ENCODE measurements at places on chromosomes 6 and 20. TPM values are rescaled to one million over a fixed set of nuclear protein-coding genes. Genes with fewer than 3 reads are reported as not detected.

OR2H1 gene
- not detected for total RNA-seq

MARCKS gene
- total RNA-seq: 150 TPM

LINC00237 gene
- not detected for total RNA-seq

HLA-DOA gene
- not detected for total RNA-seq

GFRAL gene
- not detected for total RNA-seq

GRCh38 chr6:75842732-75843131 lies 93.7 kb downstream of the MYO6 start:
- DNase-seq: no peak

DNA sequence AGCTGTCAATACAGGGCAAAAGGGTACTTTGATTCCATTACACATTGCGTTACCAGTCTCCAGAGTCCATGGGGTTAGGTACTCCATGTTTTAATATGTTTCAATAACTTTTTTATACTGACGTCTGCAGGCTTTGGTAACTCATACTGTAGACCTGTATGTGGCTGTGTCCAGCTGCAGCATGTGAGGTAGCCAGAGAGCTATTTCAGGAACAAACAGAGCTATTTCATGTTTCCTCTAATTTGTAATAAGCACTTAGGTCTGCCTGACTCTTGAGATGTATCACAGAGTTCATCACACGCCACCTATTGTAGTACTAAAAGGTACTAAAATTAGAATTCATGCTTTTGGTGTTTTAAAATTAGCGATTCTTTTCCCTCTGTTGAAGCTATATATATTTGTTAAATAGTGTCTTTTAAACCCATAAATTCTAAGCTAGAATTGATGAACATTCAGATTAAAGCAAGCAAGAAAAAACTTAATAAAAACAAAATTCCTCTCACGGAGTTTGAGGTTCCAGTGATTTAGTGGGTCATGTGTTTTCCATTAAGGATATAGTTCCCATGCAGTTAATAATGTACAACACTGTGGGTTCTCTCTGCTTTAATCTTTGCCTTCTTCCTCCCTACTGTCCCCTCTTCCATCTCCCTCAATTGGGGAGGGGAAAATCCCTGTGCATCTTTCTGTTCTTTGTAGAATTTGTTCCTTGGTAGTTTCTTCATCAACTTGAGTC lies 37.0 kb downstream of the FOXO3 start:
- DNase-seq: no peak

Data from A172 (cell line).